ENCODE measurements at places on chromosomes 7 and 10.

GRCh38 chr7:81769891-81770727 is at the start of gene HGF:
Gene HGF (minus strand): TSS chr7:81770047. CDS start chr7:81769971, 76 bp downstream.
- no peak for DNase-seq

GRCh38 chr10:125554016-125554703 is 128.8 kb downstream of the TEX36 start:
- DNase-seq: no peak

GRCh38 chr10:33412241-33412640 is 77.8 kb upstream of the NRP1 start:
- DNase-seq: no peak

DNA sequence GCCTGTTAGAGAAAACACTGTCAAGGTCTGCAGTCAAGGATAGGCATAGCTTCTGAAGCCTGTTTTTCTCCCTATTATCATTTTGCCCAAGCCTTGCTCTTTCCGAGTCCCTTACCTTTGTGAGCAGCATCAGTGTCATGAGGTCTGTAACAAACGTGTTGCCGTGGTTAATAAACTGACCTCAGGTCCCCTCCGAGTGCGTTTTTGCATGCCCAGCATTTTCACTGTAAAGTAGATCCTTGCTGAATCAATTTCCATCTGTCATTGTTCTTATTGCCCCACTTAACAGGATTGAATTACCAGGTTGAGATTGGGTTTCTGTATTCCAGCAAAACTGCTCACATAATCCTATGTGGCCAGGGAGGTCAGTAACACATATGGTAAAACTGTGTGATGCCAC is 110.3 kb downstream of the ZNF248 start:
- no peak for DNase-seq

GRCh38 chr7:111668711-111669110 is 106.4 kb upstream of the IMMP2L start:
- DNase-seq: no peak

GRCh38 chr7:36644625-36645422 is 79.5 kb downstream of the AOAH start:
- DNase-seq: no peak
